Epithelial cell of umbilical artery (primary cell): ENCODE measurements at places on chromosomes 2 and 18. TPM values are rescaled to one million over a fixed set of nuclear protein-coding genes. Genes with fewer than 3 reads are reported as not detected.

Gene KRTCAP3
- total RNA-seq, result not detected in 2 replicates

Gene CYS1
- not detected in 2 replicates for total RNA-seq

Gene SKA1
- 14.6 and 20.2 TPM in 2 replicates for total RNA-seq

Gene GPR39
- not detected in 2 replicates for total RNA-seq

Gene C1QL2
- total RNA-seq, result 0.15 TPM in 1 of 2 replicates, not detected in the other

Gene CSRNP3
- total RNA-seq, result 0.46 TPM in 1 of 2 replicates, not detected in the other

Gene FTCDNL1
- total RNA-seq, result under 0.01 and 2.4 TPM in 2 replicates

Gene ANKRD39
- 4.9 and 9.1 TPM in 2 replicates for total RNA-seq

Gene MAP2
- total RNA-seq, result 5.8 and 6.2 TPM in 2 replicates

Gene GKN2
- total RNA-seq, result not detected in 2 replicates

Gene FLACC1
- under 0.01 and 0.61 TPM in 2 replicates for total RNA-seq

Gene ALPP
- not detected in 2 replicates for total RNA-seq

Gene BOLL
- not detected in 2 replicates for total RNA-seq

Gene NDC80
- 29.6 and 36.6 TPM in 2 replicates for total RNA-seq

Gene AP1S3
- total RNA-seq, result 1.3 and 4.1 TPM in 2 replicates

Gene KCNK3
- not detected in 2 replicates for total RNA-seq

Gene CDK5R2
- total RNA-seq, result not detected in 2 replicates
